Activated T-helper 1 cell treated with anti-CD3 and anti-CD28 coated beads, Interleukin-12 subunit alpha, Interleukin-12 subunit beta, Interleukin-2, Interleukin-4 antibody, amounts not matched to agents 30 ng/mL and 10 ng/mL and 1 ng/mL, durations not matched to agents 14 hours and 24 hours and 36 hours (primary cell): ENCODE measurements at places on chromosomes 2 and 18. TPM values are rescaled to one million over a fixed set of nuclear protein-coding genes. Genes with fewer than 3 reads are reported as not detected.

- no peak for DNase-seq
These were observed 99.7 kb downstream of the HDAC4 start for GRCh38 chr2:239300871-239301735.

DNA sequence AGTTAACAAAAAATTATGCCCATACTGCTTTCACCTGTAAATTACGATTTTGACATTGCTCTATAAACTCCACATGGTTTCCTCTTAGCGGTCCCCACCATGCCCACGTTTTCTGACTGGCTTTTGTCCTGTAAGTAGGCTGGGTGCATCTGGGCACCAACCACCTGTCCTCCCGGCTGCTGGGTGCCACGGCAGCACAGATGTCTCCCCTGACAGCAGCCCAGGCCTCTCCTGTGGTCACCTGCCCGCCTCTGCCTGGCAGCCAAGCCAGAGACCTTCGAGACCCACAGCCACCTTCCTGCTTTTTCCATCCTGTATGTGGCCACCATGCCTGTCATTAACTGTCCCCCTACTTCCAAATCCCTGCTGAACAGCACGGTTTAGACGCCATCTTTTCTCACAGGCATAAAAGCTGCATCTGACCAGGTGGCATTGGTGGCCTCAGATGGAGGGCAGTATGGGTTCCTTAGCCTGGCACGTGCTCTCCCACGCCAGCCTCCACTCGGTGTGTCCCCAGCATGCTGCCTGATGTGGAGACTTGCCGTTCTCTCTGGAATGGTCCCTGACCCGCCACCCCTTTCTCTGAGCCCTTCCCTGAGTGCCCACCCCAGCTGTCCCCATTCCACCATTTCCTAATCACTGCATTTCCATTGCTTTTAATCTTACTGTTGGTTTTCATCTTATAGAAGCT, 18.9 kb downstream of the SNORC start:
- no peak for DNase-seq

DNA sequence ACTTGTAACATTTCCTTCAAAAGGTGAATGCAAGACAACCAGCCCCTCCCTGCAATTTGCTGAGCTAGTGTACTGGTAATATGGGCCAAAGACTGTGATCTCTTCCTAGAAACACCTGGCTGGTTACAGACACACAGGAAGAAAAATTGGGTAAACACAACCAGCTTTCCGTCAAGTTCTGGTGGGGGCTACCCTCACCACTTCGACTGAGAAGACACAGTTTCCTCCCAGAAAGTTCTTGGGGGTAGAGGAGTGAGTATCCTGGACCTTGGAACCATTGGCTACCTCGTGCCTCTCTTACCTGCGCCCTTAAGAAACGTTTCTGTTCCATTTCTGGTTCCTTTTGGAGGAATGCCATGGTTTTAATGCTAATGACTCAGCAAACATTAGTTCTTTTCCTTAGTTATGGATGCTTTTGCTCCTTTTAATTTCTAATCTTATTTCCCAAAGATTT, 120.9 kb upstream of the DLX2 start:
- DNase-seq: no peak

Gene CIAO1
- total RNA-seq: 111 and 115 TPM in 2 replicates

Gene HTR2B
- not detected in 2 replicates for total RNA-seq

Gene SERPINB7
- not detected in 2 replicates for total RNA-seq
